Posterior cingulate gyrus (tissue), 11 donors: ENCODE measurements at places on chromosomes 7 and 10.

GRCh38 chr7:48245751-48246472 lies 74.7 kb downstream of the ABCA13 start:
- DNase-seq: no peak

DNA sequence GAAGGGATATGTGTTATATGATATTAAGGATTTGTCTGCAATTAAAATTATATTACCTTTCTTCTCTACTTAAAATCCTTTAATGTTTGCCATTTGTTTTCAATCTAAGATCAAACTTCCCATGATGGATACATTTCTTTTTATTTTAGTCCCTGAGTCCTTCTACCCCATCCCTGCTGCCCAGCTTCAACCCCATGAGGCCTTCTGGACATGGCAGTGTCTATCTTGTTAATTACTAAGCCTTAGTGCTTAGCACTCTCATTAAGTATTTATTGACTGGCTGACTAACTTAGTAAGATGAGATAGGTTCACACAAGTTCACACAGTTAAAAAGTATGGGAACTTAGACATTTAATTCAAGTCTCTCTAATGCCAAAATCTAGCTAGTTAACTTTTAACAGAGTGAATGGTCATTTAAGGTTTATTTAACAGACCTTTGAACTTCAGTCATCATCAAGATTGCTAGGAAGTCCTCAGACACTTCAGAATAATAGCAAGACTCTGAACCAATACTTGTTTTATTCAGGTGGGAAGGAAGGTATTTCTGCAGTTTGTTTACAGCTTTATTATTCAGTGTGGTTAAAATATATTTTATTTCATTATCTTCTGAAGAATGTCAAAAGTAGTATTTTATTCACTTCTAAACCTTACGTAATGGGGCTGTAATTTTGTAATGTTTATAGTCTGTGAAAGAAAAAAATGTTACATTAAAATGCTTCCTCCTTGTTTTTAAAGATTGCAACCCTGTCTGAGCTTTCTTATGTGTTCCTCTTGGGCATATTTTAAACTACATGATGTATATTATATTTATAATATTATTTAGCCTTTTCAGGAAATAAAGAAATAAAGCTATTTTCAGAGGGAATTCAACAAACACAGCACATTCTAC lies 848.9 kb downstream of the REEP3 start:
- DNase-seq: no peak

DNA sequence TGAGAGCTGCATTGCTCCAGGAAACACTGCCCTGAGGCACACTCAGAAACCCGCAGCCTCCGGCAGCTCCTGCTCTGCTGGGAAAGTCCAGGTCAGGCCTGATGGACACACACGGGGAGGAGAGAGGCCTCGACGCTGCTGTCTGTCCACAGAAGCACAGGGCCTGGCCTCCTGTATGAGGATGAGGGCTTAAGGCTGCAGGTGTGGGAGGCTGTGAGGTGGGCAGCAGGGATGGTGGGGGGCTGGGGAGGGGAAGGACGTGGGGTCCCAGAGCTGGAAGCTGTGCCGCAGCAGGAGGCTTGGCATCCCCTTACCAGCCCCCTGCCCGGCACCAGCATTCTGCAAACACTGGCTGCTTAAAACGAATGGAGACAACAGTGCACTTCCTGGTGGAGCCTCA lies 186.2 kb downstream of the DNAJB6 start:
- no peak for DNase-seq

GRCh38 chr7:78968951-78969350 lies 484.5 kb downstream of the MAGI2 start:
- no peak for DNase-seq
